ENCODE measurements at places on chromosomes 1 and 21.
A peak's percentile ranks its signal among the peaks of the same experiment; 100 is the strongest.

GRCh38 chr1:75908717-75909152 lies 23.5 kb downstream of the ASB17 start:
- no peaks in the 10 kb centered on the region for H3K27me3 ChIP-seq
- H3K27ac ChIP-seq = no peak overlapping the region
- no peak overlapping the region for H3K4me3 ChIP-seq
- no peak for DNase-seq

GRCh38 chr1:202661136-202661845 lies 49.0 kb downstream of the SYT2 start:
- H3K27me3 ChIP-seq = no peaks in the 10 kb centered on the region
- H3K36me3 ChIP-seq = no peaks in the 10 kb centered on the region
- no peaks in the 10 kb centered on the region for H3K4me1 ChIP-seq
- no peak for DNase-seq
- no peak overlapping the region for H3K27ac ChIP-seq
- no peak overlapping the region for H3K4me3 ChIP-seq

GRCh38 chr21:41460578-41461527 lies 34.8 kb downstream of the MX1 start:
- H3K27me3 ChIP-seq = no peaks in the 10 kb centered on the region
- no peak overlapping the region for H3K4me3 ChIP-seq
- H3K4me1 ChIP-seq = peaks cover 1% of the 10 kb centered on the region
- no peak overlapping the region for H3K27ac ChIP-seq

GRCh38 chr1:116099379-116099778 lies 11.8 kb upstream of the MAB21L3 start:
- H3K4me3 ChIP-seq = no peak overlapping the region
- DNase-seq = no peak
- H3K27me3 ChIP-seq = no peaks in the 10 kb centered on the region
- no peaks in the 10 kb centered on the region for H3K36me3 ChIP-seq
- H3K4me1 ChIP-seq = no peaks in the 10 kb centered on the region

- no peaks in the 10 kb centered on the region for H3K27me3 ChIP-seq
- H3K4me3 ChIP-seq = no peak overlapping the region
- H3K36me3 ChIP-seq = no peaks in the 10 kb centered on the region
- no peaks in the 10 kb centered on the region for H3K4me1 ChIP-seq
These were observed 333.8 kb downstream of the NEGR1 start for GRCh38 chr1:71948561-71948960.

- no peaks in the 10 kb centered on the region for H3K27me3 ChIP-seq
- no peak overlapping the region for H3K27ac ChIP-seq
- H3K36me3 ChIP-seq = no peaks in the 10 kb centered on the region
- no peak for DNase-seq
- no peak overlapping the region for H3K4me3 ChIP-seq
These were observed 177.9 kb downstream of the EIF4G3 start for GRCh38 chr1:20998826-20999225.

DNA sequence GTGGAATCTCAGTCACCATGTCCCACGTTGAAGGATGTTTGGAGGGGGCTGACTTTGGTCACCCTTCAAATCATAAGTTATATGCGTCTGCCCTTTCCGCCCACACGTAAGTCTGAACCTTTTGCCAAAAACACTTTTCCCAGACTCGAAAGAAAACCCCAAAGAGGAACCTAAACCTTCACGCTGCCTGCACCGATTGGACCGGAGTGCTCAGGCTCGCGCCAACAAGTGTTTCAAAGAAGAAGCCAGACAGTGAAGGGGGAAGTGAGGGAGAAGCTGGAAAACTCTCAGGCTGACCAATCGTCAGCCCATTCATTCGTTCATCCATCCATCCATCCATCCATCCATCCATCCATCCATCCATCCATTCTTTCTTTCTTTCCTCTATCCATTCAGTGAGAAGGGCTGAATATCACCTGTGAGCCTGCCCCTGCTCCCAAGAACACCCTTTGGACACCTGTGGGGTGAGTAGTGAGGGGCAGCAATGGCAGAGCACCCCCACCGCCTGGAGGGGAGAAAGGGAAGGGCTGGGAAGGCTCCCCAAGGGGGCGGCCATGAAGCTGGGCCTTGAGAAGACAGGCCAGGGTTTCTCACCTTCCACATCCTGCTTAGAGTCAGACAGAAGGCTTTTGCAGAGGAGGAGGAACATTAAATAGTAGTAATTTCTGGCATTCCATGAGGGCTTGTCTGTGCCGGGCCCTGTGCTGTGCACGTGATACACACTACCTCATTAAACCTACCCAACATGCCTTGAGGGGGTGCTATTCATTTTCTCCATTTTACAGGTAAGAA lies 27.1 kb upstream of the RUNX3 start:
- no peaks in the 10 kb centered on the region for H3K36me3 ChIP-seq
- no peak overlapping the region for H3K4me3 ChIP-seq
- no peak overlapping the region for H3K27ac ChIP-seq
- DNase-seq = no peak

GRCh38 chr1:32984455-32985171 lies 20.0 kb upstream of the RNF19B start:
- H3K36me3 ChIP-seq = no peaks in the 10 kb centered on the region
- no peaks in the 10 kb centered on the region for H3K27me3 ChIP-seq
- peaks cover 3% of the 10 kb centered on the region for H3K4me1 ChIP-seq

DNA sequence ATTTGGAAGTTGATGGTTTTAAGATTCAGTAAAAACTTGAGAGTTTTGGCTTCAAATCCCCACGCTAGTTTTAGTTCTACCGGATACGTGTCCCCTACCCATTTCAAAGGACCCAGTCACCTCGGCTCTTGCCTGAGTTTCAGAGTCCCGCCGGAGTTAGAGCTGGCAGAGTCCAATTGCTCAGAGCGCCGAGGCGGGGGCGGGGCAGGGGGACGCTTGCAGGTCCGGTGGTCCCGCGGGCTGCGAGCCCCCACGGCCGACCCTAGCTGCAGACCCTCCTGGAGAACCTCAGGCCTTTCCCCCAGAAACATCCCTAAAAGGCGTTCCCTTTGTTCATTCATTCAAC lies 765 bp upstream of the VPS45 start:
- no peaks in the 10 kb centered on the region for H3K27me3 ChIP-seq
- H3K4me3 ChIP-seq = peak overlapping the region; percentile 64
- no peak for DNase-seq
- H3K4me1 ChIP-seq = peaks cover 3% of the 10 kb centered on the region
- H3K36me3 ChIP-seq = no peaks in the 10 kb centered on the region

- peak; percentile 84 for DNase-seq
- peaks cover 21% of the 10 kb centered on the region for H3K4me1 ChIP-seq
- no peaks in the 10 kb centered on the region for H3K36me3 ChIP-seq
- H3K4me3 ChIP-seq = peak overlapping the region; percentile 59
- H3K27me3 ChIP-seq = no peaks in the 10 kb centered on the region
These were observed 1.1 kb downstream of the SKI start for GRCh38 chr1:2229037-2229864.

GRCh38 chr1:157626099-157626498 lies 28.2 kb upstream of the FCRL4 start:
- DNase-seq = no peak
- no peak overlapping the region for H3K4me3 ChIP-seq
- no peaks in the 10 kb centered on the region for H3K4me1 ChIP-seq
- no peaks in the 10 kb centered on the region for H3K36me3 ChIP-seq
- H3K27ac ChIP-seq = no peak overlapping the region

DNA sequence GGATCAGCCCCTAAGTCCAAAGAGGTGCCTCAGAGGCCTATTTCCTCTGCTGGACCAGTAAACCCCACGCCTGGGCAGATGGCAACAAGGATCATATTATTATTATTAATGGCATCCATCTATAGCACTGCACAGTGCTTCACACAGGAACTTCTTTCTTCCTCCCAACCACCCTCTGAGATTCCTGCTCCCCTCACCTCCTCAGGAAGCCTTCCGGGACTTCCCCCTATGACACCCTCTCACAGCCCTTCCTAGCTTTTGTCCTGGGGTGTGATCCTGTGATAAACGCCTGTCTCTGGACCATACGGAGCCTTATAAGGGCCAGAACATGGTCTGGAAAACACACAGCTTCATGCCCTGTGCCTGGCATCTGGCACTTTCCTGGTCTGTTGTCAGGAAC lies 3.2 kb downstream of the FBXO2 start:
- H3K27me3 ChIP-seq = no peaks in the 10 kb centered on the region
- H3K27ac ChIP-seq = no peak overlapping the region
- H3K36me3 ChIP-seq = no peaks in the 10 kb centered on the region
- H3K4me3 ChIP-seq = no peak overlapping the region
- no peak for DNase-seq
- H3K4me1 ChIP-seq = peaks cover 6% of the 10 kb centered on the region

DNA sequence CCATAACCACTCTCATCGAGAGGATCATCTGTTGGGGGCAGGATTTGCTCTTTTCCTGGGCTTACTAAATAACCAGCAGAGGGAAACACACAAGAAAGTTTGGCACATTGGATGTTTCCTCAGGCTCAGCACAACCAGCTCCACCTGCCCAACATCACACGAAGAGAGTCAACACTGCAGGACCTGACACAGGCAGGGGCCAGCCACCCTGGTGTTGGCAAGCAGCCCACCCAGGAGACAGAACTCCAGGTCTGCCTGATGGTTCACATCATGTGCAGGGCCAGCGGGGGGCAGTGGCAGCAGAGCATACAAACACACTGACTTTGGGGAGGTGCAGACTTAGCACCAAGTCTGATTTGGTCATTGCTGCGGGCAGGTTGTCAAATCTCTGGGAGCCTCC lies 182.3 kb upstream of the GALNT2 start:
- no peaks in the 10 kb centered on the region for H3K4me1 ChIP-seq
- no peak for DNase-seq
- no peak overlapping the region for H3K27ac ChIP-seq
- H3K36me3 ChIP-seq = no peaks in the 10 kb centered on the region

DNA sequence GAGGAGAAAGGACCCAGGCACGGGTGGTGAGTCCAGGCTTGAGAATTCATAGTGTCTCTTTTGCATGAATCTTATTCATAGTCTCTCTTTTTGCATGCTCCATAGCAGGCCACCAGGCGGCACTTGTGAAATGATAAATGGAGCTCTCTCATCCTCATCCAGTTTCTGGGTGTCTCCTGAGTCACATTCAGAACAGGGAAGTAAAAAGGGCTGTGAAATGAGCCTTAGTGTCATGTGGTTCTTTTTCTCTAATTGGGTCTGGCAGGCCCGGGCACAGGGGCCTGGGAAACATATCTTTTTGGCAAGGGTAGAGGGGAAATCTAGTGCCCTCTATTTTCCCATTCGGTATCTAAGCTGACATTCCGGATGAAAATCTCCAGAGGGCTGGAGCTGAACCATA lies 19.1 kb upstream of the NCF2 start:
- DNase-seq = peak; percentile 38
- peaks cover 12% of the 10 kb centered on the region for H3K4me1 ChIP-seq
- no peaks in the 10 kb centered on the region for H3K36me3 ChIP-seq
- no peaks in the 10 kb centered on the region for H3K27me3 ChIP-seq
- H3K4me3 ChIP-seq = no peak overlapping the region

DNA sequence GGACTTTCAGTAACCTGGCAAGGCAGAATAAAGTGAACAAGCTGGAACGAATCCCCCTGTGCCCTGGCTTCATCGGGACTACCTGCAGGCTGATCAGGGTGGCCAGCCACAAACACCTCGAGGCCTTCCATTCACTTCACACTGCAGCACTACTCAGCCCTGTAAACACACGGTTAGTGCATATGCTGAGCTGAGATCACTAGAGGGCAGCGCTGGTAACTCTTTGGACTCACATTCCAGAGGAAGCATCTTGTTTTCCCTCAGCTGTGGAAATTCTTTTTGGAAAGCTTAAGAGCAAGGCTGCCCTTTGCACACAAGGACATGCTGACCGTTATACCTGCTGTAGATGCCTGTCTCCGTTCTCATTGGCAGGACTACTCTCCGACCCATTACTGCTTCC lies 32.1 kb downstream of the PCSK9 start:
- H3K4me1 ChIP-seq = no peaks in the 10 kb centered on the region
- no peaks in the 10 kb centered on the region for H3K36me3 ChIP-seq
- no peak overlapping the region for H3K4me3 ChIP-seq
- H3K27ac ChIP-seq = no peak overlapping the region

DNA sequence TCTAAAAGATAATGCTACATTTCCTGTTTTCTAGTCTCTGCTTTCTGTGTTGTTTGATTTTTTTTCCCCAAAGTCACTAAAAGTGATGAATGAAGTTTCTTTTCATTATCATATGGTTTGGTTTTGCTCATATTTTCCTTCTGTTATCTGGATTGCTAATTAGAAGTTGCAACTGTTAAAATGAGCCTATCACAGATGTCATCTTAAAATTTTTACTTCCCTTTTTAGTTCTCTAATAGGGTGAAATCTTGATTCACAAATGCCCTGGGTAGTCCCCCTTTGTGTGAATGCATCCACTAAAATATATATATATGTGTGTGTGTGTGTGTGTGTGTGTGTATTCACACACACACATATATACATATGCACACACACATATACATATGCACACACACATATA lies 144.1 kb downstream of the GREM2 start:
- no peak overlapping the region for H3K27ac ChIP-seq
- H3K4me1 ChIP-seq = no peaks in the 10 kb centered on the region
- no peak for DNase-seq
- H3K4me3 ChIP-seq = no peak overlapping the region

- no peak overlapping the region for H3K27ac ChIP-seq
- no peaks in the 10 kb centered on the region for H3K27me3 ChIP-seq
- no peak overlapping the region for H3K4me3 ChIP-seq
- no peak for DNase-seq
- H3K36me3 ChIP-seq = no peaks in the 10 kb centered on the region
These were observed 408 bp downstream of the ESRRG start for GRCh38 chr1:216722821-216723220.

DNA sequence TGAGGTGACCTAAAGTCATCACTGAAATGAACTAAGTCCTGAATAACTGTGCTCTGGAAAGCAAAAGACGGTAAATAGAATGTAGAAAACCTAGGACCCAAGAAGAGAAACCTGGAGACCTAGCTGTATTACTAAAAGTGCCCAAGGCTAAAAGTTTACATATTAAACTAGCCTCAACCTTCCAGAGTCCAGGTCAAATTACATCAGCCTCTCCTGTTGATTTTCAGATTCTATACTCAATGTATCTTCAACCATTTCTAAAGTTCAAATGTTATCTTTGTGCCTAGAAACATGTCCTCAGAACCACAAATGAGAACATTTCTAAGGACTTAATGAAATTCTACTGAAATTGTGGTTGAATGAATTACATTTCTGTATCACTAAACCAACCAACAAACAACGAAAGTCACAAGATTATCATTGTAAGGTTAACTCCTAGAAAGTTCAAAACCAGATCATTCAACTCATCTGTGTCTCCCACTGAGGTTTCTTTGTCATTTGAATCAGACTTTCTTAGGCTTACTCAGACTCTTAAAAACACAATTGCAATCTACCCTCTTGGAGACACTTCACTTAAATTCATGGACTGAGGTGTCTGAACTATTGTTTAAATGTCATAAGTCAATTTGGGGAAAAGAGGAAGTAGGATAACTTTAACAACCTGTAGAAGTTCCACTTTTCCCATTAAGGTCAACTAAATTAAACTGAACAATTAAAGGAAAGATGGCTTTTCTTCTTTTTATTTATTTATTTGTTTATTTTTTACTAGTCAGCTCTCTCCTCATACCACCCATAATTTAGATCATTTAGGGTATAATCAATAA lies 207.7 kb downstream of the BARHL2 start:
- DNase-seq = no peak
- no peak overlapping the region for H3K4me3 ChIP-seq
- no peaks in the 10 kb centered on the region for H3K27me3 ChIP-seq
- no peaks in the 10 kb centered on the region for H3K36me3 ChIP-seq
- no peak overlapping the region for H3K27ac ChIP-seq

GRCh38 chr1:179090522-179090921 lies 8.7 kb downstream of the TOR3A start:
- H3K27ac ChIP-seq = no peak overlapping the region
- no peak for DNase-seq
- no peak overlapping the region for H3K4me3 ChIP-seq
- no peaks in the 10 kb centered on the region for H3K27me3 ChIP-seq

- DNase-seq = no peak
- no peaks in the 10 kb centered on the region for H3K36me3 ChIP-seq
- H3K4me3 ChIP-seq = peak overlapping the region; percentile 60
These were observed 339 bp downstream of the PTGS2 start for GRCh38 chr1:186679924-186680244.

All from ovary (tissue), 10 donors.